ENCODE measurements at places on chromosomes 2 and 18.

GRCh38 chr18:70333757-70334156, 44.9 kb downstream of the SOCS6 start:
- DNase-seq: no peak

GRCh38 chr2:6909431-6910385, 7.5 kb upstream of the RNF144A start:
- DNase-seq: no peak

- no peak for DNase-seq
Observed at GRCh38 chr2:66930339-66931220, 466.6 kb upstream of the ETAA1 start.

DNA sequence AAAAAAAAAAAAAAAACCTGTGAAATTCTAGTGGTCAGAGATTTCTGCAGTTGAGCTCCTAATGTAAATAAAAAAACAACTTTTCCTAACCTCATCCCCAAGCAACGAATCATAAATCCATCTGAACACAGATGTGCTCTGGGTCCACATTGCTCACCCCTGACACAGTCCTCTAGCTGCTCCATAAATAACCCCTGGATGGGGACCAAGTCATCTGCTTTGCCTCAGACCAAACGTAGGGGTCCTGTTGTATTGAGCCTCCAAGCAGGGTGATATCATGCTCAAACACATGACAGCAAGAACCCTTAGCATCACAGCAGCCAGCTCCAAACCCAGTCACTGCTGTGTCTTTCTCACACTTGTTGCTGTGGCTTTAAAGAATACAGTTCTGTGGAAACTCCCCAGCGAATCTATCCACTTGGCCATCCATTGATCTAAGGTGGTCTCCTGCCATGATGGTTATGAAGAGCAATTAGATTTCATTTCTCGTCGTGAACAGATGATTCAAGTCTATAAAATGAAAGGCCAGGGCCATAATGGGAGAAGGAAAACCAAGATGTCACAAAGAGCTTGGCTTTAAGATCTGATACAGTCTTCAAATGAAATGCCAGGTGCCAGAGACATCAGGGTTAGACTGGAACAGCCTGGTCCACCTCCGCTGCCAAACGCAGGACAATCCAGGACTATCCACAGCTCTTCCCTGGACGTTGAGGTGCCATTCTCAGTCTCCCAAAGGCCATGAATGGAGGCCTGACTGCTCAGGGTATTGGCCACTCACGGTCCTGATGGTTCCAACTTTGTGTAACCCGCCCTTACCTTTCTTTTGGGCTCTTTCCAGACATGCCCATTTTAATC, 39.0 kb downstream of the TBC1D8 start:
- DNase-seq: no peak

GRCh38 chr2:120358734-120359465, 13.0 kb downstream of the INHBB start:
- no peak for DNase-seq

GRCh38 chr2:218272531-218273212, 2.4 kb downstream of the PNKD start:
- peak; percentile 71 for DNase-seq
